Stimulated activated naive CD4-positive, alpha-beta T cell (primary cell): ENCODE measurements at places on chromosomes 2 and 18.

DNA sequence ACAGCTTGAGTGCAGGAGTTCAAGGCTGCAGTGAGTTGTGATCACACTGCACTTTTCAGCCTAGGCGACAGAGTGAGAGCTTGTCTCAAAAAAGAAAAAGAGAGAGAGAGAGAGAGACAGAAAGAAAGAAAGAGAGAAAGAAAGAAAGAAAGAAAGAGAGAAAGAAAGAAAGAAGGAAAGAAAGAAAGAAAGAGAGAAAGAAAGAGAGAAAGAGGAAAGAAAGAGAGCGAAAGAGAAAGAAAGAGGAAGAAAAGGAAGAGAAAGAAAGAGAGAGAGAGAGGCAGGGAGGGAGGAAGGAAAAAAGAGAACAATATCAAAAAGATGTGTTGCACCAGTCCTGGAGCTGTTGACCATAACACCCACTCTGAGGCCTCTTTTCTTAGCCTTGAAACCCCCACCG, 89.8 kb upstream of the MBOAT2 start:
- no peak for DNase-seq

DNA sequence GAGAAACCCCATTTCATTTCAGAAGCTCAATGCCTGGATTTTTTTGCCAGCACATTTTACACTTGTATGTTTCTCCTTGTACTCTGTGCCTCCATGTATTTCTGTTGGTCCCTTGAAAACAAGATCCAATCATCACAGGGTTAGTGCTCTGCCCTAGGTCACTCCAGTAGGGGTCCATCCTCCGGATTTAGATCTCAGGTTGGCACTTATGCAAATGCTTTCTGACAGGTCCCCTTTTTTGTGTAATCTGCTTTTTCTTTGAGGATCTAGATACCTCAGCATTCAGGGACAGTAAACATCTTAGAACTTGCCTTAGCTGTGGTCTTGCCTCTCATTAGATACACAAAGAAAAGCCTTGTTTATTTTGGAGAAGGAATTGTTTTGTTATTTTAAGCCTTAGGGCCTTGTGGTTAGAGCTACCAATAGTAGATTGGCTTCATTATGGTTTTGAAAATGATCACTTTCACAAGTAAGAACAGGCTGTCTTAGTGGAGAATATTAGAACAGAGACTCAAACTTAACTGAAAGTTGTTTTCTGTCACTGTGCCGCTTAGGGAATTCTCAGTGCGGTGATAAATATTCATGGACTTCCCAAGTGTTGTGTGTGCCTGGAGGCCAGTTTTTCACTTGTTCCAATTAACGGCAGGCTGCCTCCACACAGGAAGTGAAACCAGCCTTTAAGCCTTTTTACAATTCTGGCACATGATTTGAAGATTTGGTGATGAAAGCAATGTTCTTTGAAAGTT, 7.8 kb downstream of the MERTK start:
- DNase-seq: peak; percentile 6

- no peak for DNase-seq
Observed at GRCh38 chr2:105102963-105103421, 65.1 kb downstream of the MRPS9 start.

- no peak for DNase-seq
Observed at GRCh38 chr18:40877096-40877495, 1077.9 kb upstream of the PIK3C3 start.

DNA sequence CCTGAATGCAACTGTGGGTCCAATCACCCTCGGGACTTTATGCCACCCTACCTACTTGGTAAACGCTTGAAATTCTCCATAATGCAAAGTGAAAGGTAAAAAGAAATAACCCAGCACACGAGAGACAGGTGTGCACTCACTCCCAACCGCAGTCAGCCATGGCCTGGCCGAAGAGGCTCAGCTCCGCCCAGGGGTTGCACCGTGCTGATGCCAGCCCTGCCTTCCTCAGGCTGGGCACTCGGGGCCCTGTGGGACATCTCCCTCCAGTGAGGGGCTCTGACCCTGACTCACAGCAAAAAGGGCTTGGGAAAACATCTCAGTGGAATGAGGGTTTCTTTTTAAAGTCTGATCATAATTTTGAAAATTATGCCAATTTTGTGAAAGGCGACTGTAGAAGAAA, 13.3 kb downstream of the SLC66A2 start:
- DNase-seq: no peak

DNA sequence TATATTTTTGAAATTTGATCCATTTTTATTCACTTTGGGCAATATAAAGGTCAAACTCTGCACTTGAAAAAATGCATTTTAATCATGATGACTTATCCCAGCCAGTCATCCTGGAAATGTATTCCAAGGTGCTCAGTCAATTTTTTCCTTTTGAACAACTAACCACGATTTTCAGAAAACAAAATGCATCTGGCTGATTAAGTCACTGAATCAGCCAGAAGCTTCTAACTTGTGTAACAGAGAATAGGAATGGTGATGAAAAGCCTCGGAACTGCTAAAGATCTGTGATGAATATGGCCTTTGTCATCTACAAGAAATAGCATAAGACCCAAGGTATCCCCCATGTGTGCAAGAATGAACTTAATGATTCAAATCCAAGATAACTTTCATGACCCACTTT, 572.7 kb downstream of the EPHA4 start:
- DNase-seq: no peak

GRCh38 chr2:191756761-191757160, 78.8 kb downstream of the NABP1 start:
- no peak for DNase-seq

DNA sequence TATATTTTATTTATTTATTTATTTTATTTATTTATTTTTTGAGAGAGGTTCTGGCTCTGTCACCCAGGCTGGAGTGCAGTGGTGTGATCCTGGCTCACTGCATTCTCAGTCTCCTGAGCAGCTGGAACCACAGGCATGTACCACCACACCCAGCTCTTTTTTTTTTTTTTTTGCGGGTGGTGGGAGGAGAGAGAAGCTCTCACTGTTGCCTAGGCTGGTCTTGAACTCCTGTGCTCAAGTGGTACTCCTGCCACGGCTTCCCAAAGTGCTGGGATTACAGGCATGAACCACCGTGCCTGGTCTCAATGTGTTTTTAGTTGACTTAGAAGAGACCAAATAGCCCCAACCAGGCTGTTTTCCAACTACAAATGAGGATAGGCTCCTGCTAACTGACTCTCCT, 80.7 kb downstream of the PDCL3 start:
- peak; percentile 43 for DNase-seq

DNA sequence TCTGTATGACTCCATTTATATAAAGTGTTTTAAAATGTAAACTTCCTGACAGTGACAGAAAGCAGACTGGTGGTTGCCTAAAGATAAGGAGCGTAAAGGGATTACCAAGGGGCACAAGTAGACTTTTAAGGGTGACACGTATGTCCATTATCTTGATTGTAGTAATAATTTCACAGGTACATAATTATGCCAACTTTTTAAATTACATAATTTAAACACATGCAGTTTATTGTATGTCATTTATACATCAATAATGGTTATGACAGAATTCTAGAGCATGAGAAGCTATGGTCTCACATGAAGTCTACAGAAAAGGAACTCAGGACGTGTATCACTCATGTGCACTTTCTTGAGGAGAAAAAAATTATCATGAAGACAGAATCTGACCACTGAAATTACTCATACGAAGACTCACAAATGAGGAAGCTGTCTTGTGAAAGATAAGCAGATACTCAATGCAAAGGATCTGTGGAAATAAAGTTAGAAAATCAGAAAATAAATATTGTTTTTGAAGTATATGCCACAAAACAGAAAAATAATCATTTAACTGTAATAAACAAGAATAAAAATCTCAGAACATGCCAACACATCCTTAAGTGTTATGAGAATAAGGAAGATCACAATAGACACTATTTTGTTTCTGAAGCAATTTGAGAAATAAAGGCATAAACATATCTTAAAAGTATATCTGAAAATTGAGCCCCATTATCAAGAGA, 84.4 kb downstream of the TMEM131 start:
- DNase-seq: no peak

DNA sequence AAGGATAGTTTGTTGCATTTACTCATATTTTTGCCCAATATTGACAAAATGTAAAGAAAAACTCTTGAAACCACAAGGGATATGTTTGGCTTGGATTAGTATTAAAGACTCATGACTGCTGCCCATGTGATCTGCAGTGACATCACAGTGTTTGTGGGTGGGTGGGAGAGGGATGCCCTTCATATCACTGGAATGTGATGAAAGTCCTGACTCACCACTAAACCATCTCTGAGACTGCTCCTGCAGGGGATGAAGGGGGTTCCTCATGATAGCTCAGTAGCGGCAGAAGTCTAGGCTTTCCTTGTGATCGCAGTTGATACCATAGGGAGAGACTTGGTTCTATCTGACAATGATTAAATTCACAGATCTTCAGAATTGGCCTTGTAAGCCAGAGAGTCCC, 451.2 kb downstream of the CNTNAP5 start:
- DNase-seq: no peak

DNA sequence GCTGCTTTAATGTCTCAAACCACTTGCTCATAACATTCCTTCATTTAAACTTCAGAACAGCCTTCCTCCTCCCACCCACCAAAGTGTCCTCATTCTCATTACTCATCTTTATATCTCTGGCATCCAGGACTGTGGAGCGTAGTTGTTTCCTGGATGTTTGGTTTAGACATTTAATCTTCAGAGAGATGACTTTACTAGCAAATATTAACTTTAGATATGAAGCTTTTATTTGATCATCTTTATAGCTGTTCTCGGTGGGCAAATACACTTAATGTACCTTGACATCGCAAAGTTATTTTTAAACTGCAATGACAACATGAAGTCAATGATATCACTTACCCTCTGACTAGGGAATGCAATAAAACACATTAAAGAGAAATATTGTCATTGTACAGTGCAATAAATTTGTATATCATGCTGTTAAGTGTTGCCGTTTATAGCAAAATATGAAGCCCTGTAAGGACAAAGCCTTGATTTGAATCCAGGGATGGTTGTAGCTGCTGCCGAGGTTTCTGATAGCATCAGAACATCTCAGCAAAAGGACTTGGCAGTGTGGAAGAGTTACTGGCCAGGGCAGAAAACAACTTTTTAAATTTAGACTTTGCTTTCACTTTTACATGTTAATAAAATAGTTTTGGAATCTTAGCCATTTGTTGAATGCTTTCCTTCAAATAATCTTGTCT, 4.6 kb upstream of the LAMA3 start:
- DNase-seq: no peak

GRCh38 chr2:84865181-84865783, 15.6 kb downstream of the TRABD2A start:
- peak; percentile 43 for DNase-seq

- no peak for DNase-seq
Observed at GRCh38 chr18:10488017-10488416, 33.6 kb downstream of the APCDD1 start.

- peak; percentile 24 for DNase-seq
Observed at GRCh38 chr2:68734688-68735525, at the start of gene ARHGAP25. Gene ARHGAP25 (plus strand): TSS chr2:68734811. CDS start chr2:68735200, 389 bp downstream.

- DNase-seq: no peak
Observed at GRCh38 chr18:30406728-30407127, 635.8 kb downstream of the DSC3 start.

- no peak for DNase-seq
Observed at GRCh38 chr2:123717636-123718334, 307.3 kb upstream of the CNTNAP5 start.

GRCh38 chr2:8061219-8061618, 620.6 kb upstream of the ID2 start:
- DNase-seq: no peak

- DNase-seq: no peak
Observed at GRCh38 chr2:147632198-147632597, 212.6 kb upstream of the ACVR2A start.

DNA sequence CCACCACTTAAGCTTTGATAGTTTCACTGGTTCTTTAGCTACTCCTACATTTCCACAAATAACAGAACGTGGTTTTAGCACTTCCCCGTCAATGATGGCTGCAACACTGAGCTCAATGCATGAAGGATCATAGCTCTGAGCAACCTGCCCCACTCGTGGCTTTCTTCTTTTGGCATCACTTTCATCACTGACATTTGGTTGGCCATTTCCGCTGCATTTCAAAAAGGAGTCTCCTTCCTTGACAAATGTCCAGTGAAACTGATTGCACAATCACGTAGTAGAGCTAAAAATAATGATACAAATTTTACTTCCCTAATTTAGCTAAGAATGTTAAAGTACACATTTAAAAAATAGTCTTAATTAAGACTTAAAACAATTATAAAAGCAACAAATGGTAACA, 205.2 kb upstream of the HDAC4 start:
- no peak for DNase-seq

DNA sequence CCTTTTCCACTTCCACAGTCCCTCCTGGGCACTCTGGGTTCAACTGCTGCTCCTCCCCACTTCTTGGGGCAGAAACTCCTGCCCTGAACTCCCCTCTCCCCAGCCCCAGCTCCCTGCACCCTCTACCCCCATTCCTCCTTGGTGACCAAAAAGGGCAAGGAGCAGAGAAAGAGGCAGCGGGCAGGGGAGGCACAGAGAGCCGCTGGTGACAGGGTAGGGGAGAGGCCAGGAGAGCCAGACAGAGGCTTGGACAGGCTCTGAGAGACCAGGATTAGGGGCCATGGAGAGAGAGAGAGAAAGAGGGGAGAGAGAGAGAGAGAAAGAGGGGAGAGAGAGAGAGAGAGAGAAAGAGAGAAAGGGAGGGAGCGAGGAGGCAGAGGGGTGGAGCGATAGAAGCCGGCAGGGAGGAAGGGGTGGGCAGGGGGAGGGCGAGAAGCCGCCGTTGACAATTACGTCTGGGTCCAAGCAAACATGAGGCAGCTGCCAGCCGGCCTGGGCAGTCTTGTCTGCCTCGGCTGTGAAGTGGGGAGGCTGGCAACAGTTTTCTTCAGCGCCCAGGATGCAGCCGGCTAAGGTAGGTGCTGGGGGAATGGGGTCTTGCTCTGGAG, at the start of gene KCNIP3:
Gene KCNIP3, plus strand, starts transcription at position 468 of the 608 bp plus-strand sequence. Its CDS starts 92 bp downstream, at position 560.
- no peak for DNase-seq

DNA sequence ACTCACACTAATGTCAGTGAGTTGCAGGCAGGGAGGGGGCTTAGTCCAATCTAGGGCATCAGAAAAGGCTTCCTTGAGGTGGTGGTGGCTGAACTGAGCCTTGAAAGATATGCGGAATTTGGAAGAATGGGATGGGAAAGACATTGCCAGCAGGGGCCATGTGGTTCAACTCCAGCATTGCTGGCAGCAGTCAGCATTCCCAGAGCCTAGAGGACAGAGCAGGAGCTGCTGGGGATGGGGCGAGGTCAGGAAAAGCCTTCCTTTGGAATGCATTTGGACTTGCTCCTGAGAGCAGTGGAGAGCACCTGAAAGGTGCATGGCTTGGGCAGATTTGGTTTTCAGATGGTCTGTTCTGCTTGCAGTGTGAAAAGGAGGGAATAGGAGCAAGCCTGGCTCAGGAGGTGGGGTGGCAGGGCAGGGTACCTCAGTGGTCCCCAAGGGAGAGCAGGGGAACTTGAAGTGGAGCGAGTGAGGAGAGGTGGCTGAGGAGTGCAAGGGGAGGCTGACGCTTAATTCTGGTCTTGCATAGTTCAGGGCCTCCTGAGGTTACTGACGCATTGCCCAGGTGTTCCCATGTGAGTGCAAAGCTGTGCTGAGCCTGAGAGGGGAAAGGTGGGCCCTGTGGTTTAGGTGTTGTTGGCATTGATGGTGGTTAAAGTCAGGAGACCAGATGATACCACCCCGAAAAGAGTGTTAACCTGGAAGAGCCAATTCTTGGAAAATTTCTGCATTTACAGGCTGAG, 112.1 kb upstream of the MGAT5 start:
- no peak for DNase-seq

- no peak for DNase-seq
Observed at GRCh38 chr2:42659609-42660008, 91.2 kb downstream of the MTA3 start.
